RWPE1 (cell line): ENCODE measurements at places on chromosomes 7 and 10.
A peak's percentile ranks its signal among the peaks of the same experiment; 100 is the strongest.

DNA sequence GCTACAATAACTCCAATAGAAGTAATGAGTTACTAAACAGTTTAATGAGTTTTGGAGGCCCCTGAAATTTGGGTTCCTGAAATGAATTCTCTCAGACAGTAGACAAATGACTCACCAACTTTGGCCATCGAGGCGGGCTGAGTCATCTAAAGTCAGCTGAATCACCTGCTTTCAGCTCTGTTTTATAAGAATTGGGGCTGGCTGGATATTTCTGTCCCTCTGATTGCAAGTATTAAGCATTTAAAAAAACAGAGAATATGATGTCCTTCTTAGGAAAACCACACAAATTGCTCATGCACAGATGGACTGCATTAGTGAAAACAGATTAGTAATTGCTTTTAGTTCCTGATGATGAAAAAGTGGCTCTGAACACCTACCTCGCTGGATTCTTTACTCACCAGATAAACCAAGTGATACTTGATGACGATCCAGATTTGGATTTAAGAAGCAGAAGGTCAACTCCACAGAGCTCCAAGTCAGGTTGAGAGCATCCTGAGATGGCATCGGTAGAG lies 59.1 kb downstream of the ZNF365 start:
- DNase-seq: peak; percentile 91

DNA sequence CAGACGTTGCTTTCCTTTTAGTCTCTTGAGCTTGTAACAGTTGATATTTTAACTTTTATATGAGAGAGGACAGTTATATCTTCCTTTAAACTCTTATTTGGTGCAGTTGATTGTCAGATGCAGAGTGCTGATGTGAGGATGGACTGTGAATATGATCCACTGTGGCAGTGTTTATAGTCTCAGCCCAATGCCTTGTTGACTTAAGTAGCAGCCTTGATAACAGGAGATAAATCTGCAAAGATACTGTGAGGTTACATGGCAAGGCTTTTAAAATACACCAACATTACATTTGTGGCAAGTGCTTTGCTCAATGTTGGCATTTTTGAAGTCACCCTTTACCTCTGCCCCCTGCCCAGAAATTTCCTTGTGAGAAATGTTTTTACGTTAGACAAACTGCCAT lies 206.7 kb downstream of the AUTS2 start:
- DNase-seq: no peak

DNA sequence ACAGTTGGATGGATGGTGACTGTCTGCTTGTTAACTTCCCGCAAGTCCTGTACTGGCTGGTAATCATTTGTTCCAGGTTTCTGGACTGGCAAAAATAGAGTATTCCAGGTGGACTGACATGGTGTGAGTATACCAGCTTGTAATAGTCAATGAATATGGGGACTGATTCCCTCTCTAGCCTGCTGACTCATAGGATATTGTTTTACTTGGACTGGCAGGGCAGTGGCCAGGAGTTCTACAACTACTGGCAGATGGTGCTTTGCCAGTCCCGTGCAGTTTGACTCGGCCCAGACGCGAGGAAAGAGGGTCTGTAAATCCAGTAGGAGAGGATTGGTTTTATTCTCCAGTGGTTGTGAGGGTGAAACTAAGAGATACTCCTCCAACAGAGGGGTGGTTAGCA lies 78.0 kb downstream of the PRR15 start:
- DNase-seq: no peak

- no peak for DNase-seq
Measured at GRCh38 chr7:33446551-33446950, 317.2 kb downstream of the BBS9 start.

GRCh38 chr10:129799942-129800341 lies 164.1 kb downstream of the EBF3 start:
- no peak for DNase-seq
